ENCODE measurements at places on chromosomes 12 and 14.
A peak's percentile ranks its signal among the peaks of the same experiment; 100 is the strongest.

DNA sequence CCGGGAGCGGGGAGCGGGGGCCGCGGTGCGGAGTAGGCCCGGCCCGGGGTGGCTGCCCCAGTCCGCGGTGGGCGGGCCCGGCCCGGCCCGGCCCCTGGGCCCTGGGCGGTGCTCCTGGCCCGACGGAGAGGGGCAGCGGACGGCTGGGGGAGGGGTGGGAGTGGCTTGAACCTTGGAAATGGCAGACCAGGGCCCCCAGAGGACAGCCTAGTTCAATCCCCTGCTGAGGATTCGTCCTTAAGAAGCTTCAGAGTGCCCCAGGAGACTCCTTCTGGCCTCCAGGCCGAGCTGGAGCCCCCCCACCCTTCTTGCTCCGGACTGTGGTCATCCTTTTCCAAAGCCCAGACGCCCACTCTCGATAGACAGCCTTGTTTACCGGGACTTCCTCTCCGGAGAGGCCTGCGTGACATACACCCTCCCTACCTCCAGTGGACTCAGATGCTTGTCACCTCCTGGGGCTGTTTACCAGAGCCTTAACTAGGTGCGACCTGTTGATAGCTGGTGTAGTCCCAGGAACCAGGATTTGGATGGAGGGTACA lies 458 bp downstream of the KHNYN start:
- DNase-seq: no peak

GRCh38 chr12:26119391-26119989 lies 5.3 kb downstream of the BHLHE41 start:
- peak; percentile 66 for DNase-seq

GRCh38 chr12:71141378-71141926 lies 16.3 kb downstream of the TSPAN8 start:
- no peak for DNase-seq

DNA sequence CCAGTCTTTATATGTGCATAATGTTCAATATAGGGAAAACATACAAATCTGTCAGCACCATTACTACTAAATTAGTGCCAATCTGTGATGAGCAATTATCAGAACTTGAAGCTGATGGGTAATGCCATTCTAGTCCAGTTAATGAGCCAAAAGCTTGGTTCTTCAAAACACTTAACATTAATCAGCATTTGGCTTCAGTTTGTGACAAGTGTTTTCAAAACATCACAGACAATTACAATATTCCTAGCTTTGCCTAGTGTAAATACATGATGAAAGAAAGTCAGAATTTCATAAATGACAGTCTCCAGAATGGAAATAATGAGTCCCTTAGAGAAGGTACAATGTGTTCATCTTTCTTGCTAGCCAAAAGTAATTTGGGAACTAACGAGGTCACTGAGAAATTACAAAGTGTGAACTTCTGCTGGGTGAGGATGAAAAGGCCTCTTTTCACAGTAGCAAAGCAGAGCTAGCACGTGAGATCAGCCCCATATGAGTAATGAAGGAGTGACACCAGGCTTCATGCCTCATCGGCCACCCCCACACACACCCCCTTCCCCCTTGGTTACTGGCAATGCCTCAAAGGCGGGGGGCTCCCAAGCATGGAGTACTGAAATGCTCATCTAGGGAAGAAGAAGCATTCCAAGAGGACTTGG lies 180.6 kb upstream of the EEA1 start:
- no peak for DNase-seq

DNA sequence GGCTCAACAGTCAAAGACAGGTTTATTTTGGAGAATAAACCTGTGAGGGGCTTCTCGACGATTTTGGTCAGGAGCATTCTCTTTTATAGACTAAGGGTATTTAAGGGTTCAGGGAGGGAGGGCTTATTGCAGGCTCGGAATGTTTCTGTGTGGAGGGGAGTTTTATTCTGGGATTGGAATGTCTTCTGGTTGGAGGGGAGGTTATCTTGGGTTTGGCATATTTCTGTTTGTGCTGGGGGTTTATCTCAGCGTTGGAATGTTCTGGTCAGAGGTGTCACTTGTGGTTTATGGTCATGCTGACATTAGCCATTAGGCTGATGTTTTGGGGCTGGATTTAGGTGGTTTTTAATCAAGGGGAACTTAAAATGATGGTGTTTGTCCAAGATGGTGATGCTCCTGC lies 103.9 kb downstream of the SUDS3 start:
- no peak for DNase-seq

- DNase-seq: no peak
Measured at GRCh38 chr14:90508536-90509254, 111.9 kb downstream of the CALM1 start.

GRCh38 chr14:38297681-38298080 lies 41.8 kb upstream of the CLEC14A start:
- no peak for DNase-seq

DNA sequence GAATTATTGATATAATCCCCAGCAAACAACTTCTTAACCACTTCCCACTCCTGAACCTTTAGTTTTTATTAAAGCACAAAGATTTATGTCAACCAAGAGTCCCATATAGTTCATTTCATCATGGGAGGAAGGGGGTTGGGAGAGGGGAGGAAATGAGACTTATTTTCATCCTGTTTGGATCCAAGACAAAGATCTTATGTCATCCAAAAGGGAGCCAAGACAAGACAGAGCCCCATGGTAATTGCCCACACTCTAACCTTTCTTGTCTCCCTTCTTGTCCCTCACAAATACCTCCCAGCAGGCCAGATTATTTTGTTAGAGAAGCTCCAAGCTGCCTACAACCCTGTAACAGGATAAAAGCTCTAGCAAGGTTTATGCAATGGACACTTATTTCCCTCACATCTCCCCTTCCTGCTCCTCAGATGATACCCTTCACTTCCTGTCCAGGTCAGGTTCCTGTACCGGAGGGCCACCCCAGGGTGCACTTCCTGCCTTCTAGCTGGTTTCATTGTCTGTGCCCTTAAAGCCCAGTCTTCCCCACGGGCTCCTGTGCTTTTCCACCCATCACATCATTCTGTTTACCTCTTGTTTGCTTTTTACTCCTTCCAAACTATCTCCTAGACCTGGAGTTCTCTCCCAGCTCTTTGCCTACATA lies 123.7 kb upstream of the MDM1 start:
- no peak for DNase-seq

GRCh38 chr12:49422114-49422513 lies 54.9 kb downstream of the SPATS2 start:
- DNase-seq: no peak

DNA sequence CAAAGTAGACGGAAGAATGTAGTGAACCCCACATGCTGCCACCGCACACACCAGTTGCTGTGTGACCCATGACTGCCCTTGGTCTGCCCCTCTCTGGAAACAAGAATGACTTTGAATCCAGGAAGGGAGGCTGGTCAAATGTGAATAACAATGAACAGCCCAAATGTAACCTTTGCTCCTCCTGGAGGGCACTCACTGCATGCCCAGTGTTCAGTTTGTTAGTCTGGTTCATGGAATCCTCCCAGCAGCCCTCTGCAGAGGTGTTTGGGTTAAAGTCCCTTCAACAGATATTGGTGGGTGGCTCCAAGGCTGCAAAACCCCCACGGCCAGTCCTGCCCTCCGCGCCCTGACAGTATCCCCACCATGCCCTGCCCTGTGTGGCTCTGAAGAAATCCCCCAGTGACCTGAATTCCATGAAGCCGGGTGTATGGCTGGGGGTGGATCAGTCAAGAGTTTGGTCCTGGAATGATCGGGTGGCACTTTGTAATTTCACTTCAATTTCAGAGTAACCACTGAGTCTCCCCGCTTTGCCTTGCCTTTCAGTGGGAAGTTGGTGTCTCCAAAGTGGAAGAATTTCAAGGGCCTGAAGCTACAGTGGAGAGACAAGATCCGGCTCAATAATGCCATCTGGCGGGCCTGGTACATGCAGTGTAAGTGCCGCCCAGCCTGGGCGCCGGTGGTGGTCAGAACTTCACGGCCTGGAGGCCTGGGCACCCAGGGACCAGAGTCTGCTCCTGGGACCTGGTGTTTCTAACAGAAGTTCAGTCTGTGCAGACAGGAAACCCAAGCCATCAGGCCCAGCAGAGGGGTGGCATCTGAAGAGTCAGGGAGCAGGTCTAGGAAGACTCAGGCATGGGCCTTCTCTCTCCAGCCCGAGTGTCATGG lies 47.1 kb downstream of the IL31 start:
- no peak for DNase-seq

DNA sequence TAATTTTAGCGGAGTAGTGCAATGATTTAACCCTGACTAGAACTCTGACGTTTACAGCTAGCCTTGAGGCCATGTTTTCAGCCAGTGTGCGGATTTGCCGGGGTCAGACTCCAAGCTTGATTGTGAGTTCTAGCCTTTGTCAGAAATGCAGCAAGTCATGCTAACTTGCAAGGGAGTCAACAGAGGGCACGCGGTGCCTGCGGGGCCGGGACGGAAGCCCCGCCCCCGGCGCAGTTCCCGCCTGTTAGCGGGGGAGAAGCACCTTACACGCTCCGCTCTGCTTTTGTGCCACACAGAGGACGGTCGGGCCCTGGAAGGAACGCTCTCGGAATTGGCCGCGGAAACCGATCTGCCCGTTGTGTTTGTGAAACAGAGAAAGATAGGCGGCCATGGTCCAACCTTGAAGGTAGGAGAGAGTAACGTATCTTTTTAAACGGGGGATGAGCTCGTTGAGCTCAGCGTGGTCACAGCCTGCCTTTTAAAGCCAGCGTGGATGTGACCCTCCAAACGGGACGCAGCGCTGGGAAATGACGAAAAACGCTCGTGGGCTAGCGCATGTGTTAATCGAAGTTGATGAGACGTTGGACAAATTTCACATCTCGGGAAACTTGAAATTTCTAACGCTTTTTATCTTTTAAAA lies 14.8 kb upstream of the EID3 start:
- peak; percentile 65 for DNase-seq

DNA sequence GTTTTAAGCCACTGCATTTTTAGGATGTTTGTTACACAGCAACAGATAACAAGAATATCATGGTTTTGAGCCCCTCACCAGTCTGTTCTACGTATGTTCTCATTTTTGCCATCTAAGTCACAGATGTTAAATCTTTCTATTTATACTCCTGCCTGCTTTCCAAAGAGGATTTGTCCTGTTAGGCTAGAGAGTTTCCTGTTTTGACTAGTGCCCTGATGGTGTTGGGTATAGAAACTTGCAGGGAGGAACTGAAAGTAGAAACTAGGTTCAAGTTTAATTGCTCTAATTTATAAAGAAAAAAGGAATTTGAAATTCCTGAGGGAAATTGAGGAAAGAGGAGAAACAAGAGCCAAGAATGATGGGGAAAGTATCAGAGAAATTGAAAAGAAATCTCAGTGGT lies 74.4 kb upstream of the COCH start:
- no peak for DNase-seq

GRCh38 chr12:27460471-27460978 lies 14.0 kb downstream of the SMCO2 start:
- DNase-seq: peak; percentile 36

DNA sequence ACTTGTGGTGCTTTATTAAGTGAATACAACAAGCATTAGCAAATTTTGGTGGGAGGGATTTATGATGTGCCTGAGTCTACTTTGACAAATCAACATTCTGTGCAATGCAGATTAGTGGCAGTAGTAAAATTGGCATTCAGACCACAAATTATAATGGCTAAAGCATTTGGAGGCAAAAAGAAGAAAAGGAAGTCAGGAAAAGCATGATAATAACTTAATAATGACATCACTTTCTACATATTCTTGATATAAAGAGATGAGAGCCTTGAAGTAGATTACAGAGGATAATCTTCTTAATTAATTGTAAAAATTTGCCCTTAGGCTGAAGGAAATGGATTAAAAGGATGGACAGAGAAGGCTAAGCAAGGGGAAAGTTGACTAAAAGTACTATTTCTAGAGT lies 126.0 kb downstream of the SLC6A15 start:
- no peak for DNase-seq

GRCh38 chr12:4011597-4011996 lies 138.4 kb upstream of the PARP11 start:
- DNase-seq: no peak

DNA sequence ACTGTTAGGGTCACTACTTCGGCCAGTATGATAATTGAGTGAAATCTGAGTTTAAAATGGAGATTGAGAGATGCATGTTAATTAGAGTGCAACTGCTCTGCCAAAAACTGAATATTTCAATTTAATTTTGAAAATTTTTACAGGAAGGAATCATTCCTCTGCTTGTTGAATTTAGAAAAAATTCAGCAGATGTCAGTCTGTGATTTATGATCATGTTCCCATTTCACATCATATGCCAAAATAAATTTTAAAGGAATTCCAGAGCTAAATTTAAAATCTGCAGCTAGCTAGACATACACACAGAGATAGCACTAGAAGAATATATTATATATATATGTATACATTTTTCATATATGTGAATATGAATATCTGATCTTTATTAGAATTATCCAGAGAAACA lies 797.6 kb upstream of the TMEM132C start:
- no peak for DNase-seq

- DNase-seq: no peak
Measured at GRCh38 chr12:51335931-51336330, 10.5 kb downstream of the CELA1 start.

- DNase-seq: peak; percentile 45
Measured at GRCh38 chr12:67540920-67541624, 107.5 kb upstream of the DYRK2 start.

GRCh38 chr14:79502136-79502750 lies 709.1 kb downstream of the DIO2 start:
- no peak for DNase-seq

DNA sequence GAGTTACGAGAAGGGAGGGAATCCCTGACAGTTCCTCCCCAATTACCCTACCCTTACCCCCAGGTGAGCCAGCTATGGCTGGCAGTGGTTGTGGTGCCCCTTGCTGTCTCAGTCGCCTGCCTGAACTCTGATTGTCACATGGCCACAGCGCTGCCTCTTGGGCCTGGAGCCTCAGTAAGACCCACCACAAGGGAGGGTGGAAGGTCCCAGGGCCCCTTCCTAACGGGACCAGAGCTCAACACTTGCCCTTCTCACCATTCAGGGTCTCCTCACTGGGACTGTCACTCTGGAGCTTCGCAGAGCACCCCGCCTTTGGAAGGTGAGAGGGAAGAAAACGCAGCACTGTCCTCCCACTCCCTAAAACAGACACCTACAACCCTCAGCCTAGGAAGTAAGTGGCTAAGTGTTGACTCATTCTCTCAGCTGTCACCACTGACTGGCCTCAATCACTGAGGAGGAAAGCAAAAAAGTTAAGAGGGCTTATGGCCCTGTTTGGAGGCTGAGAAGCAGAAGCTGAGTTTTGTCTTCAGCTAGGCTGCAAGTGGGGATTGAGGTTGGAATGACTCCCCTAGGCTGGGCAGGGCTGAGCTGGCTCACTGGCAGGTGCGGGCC lies 1.0 kb downstream of the TMEM253 start:
- no peak for DNase-seq

- DNase-seq: no peak
Measured at GRCh38 chr12:1939331-1939730, 20.9 kb upstream of the CACNA2D4 start.

GRCh38 chr14:33726685-33727084 lies 224.2 kb downstream of the EGLN3 start:
- no peak for DNase-seq

Measured in A172 (cell line).